ENCODE measurements at places on chromosomes 6 and 20.

- no peak for DNase-seq
These were observed 467.4 kb upstream of the ID4 start for GRCh38 chr6:19369785-19370184.

DNA sequence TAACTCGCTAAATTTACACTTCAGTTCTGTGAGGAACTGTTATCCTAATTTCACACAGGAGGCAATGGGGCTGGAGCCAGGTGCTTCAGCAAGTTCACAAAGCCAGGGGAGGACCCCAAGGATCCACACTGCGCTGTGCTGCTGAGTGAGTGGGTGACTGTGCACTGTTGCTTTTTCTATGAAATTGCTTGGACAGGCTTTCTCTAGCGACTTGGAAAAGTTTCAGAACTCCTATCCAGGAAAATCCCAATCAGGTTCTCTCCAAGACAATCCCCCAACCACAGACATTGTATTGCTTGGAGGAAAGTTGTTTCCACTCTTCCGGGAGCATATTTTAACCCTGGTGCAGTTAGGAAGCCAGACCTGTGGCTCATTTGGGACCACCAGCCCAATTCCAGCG is 175.9 kb upstream of the CST7 start:
- DNase-seq = no peak

DNA sequence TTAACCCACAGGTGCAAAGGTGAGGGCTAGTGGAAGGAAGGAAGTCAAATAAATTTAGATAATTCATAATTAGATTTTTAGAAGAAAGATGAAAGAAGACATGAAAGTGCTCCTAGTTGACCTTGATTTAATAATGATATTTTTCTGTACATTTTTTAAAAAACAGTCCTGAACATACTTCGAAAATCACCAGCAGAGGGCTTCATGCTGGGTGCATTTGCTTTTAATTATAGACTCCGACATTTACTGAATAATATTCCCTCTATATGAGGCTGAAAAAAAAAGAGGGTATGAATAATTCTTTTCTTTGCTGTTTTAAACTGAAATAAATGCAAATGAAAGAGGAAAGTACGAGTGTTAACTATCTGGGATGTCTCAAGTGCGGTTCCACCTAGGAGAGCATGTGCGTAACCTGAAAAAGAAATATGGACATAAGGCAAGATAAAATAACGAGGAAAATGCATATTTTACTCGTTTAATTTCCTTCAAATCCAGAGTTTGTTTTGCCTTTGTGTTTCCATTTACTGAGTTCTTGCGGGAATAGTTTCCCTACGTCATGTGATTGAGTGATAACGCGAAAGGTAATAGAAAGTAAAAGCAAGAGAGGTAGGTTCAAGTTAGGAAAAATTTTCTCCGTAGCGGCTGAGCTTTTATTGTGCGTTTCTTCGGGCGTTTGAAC is 3.1 kb upstream of the TFAP2B start:
- DNase-seq = no peak

DNA sequence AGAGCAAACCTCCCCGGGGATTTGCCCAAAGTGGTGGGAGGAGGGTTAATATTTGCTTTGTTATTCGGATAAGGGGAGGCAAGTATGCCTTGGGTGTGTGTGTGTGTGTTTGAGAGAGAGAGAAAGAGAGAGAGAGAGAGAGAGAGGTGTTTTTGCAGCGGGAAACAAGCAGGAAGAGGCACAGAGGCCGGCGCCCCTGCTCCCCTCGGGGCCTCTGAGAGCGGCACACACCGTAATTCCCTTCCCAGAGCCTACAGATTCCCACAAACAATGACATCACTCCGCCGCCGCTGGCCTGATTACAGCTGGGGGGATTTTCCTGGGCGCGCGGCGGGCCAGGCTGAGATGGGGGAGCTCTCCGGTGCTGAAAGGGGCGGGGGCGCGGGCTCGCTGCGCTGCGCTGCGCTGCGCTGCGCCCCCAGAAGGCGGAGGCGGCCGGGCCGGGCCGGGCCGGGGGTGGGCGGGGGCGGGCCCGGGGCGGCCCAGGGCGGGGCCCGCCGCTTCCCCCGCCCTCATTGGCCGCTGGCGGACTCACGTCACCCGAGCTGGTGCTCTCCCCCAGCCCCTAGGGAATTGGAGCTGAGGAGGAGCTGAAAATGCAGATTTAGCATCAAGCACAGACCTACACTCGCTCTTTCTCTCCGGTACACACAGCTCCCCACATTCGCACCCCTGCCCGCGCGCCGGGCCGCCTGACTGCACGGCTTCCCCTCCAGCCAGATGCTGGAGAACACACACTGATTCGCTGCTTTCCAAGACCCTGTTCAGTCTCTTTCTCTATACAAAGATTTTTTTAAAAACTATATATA is at the start of gene PCSK2:
Gene PCSK2 (plus strand): TSS at position 631 of the 809 bp plus-strand sequence. CDS start 266 bp downstream, outside the sequence.
- peak; percentile 90 for DNase-seq

GRCh38 chr6:139337830-139338229 is 36.6 kb downstream of the CITED2 start:
- no peak for DNase-seq

GRCh38 chr6:119446609-119447008 is 97.0 kb upstream of the MAN1A1 start:
- DNase-seq = no peak

DNA sequence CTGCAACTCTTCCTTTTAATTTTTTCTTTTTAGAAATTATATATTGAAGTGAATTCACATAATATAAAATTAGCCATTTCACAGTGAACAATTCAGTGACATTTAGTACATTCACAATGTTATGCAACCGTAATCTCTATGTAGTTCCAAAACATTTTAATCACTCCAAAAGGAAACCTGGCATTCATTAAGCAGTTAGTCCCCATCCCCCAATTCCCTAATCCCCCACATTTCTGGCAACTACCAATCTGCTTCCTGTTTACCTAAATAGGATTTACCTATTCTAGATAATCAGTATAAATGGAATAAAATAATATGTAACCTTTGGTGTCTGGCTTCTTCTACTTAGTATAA is 8.5 kb upstream of the DDX27 start:
- no peak for DNase-seq

GRCh38 chr6:99407076-99407475 is 13.1 kb upstream of the COQ3 start:
- DNase-seq = no peak
